ENCODE measurements at places on chromosomes 2 and 18.

DNA sequence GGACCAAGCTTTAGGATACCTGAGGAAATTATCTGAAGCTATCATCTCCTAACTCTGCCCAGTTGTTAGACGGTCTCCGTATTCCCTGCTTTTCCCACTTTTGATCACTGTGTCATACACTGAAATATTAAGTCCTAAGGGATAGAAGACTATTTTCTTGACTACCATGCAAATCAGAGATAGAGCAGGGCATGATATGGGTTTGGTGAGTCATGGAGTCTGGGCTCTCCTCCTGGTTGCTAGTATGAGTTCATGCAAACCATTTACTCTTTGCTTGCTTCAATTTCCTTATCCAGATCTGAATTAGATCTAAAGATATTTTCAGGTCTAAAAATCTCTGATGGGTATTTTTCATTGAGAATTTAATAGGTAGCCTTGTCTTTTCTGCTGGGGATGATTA, 55.0 kb downstream of the EHBP1 start:
- DNase-seq: no peak

DNA sequence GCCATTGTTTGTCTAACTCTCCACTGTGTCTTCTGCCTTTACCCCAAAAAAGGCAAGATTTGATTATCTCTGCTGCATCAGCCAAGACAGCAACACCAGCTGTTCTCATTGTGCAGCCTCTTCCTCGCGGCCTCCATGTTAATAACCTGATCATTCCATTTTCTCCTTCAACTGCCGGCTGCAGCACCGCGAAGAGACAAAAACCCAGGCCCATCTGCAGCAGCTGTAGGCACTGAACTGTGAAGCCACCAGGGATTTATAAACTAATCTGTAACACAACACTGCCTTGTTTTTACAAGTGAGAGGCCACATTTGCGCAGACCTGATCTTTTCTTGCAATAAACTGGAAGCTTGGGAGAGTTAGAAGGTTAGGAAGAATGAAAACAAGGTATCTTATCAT, 147.8 kb downstream of the SATB2 start:
- DNase-seq: no peak

GRCh38 chr2:80105015-80105640, 199.4 kb downstream of the LRRTM1 start:
- DNase-seq: no peak

DNA sequence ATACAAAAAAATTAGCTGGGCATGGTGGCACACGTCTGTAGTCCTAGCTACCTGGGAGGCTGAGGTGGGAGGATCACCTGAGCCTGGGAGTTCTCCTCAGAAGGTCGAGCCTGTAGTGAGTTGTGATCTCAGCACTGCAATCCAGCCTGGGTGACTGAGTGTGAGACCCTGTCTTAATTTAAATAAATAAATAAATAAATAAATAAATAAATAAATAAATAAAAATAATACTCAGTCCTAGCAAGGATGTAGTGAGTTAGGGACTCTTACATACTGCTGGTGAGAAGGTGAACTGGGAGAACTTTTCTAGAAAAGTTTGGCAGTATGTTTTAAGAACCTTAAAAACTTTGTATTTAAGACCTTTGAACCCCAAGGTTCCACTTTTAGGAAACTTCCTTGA, 230.0 kb downstream of the CLIP4 start:
- DNase-seq: no peak

DNA sequence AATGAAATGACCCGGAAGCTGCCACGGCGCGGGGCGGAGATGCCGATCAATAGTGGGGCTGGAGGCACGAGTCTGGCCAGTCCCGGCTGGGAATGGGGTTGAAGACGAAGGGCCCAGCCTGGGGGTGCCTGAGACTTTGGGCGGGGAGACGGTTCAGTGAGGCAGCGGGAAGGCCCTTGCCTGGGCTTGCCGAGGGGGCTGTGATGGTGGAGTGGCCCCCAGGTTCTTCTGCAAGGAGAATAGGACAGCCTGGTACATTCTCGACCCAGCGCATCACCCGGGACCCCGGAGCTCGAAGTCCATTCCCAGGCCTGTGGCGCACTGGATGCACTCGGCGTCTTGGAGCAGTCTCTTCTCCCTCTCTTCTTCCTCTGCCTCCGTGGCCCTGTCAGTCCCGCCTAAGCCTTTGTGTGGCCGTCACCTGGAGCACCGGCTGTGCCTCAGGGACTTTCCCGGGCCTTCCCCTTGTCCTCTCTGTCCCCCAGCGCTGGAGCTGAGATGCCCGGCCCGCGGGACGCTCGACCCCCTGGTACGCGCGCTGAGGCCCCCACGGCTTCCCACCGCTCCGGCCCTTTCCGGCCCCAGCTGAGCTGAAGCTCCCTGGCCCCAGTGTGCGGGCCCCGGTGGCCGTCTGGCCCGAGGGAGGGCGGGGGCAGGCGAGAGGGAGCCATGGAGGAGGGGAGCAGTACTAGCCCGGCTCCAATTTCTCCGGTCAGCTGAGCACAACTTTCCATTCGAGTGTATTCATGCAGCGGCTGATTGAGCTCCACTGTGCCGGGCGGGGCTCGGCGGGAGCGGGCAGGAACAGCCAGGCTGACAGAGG, 8.0 kb downstream of the SIX3 start:
- no peak for DNase-seq

DNA sequence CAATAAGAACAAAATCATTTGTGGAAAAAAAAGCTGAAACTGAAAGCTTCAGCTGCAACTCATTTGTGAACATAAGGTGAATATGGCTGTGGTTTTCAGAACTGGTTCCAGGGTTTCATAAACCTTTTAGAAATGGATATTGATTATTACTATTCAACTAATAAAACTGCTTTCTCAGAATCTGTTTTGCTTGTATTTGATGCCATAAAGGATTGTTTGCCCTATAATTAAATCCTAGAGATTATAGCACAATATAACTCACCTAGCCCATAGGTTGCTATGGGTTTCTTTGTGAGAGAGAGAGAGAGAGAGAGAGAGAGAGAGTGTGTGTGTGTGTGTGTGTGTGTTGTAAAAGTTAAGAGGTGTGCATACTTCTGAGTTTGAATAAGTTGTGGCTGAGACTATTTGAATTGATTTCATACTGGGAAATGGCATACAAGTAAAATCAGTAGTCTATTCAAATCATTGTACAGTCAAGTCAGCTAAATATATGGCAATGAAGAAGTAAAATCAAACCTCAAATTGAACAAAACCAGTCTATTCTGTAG, 339.2 kb downstream of the ARHGAP15 start:
- no peak for DNase-seq

DNA sequence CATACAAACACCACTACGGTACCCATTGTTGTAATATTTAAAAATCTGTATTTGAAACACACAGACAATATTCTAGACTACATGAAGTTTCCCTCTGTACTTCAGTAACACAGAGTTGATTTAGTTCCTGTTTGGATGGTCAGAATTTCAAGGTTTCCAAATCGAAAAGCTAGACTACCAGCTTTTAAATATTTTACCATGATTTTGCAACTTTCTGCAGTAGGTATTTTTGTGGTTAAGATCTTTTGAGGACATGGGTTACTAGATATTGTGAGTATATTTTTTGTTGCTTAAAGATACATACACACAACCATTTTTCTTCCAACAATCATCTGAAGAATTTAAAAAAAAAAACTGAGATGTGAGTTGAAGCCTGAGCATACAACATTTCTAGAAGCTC, 10.9 kb downstream of the SERPINB5 start:
- DNase-seq: no peak

DNA sequence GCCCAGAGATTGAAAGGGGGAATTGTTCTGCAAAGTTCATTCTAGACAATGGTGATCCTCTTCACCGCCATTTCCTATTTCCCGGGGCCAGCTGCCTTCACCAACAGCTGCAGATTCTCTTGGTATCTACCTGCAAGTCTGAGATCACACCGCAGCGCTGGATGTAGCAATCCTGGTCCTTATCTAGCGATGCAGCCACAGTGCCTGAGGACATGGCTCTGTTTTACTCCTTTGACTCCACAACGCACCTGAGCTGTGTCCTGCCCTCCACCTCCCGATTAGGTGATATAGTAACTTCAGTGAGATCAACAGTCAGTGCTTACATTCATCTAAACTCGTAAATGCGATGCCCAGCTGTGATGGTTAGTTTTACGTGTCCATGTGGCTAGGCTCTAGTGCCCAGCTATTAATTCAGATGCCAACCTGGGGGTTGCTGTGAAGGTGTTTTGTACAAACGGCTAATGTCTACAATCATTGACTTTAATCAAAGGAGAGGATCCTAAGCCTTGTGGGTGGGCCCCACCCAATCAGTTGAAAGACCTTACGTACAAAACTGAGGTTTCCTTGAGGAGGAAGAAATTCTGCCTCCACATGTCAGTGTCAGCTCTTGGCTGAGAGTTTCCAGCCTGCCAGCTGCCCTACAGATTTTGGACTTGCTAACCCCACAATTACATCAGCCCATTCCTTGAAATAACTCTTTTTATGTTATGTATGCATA, 189.8 kb downstream of the SH3BP4 start:
- DNase-seq: no peak

- no peak for DNase-seq
These were observed 7.0 kb downstream of the ZEB2 start for GRCh38 chr2:144512891-144513351.

- peak; percentile 12 for DNase-seq
These were observed 500 bp downstream of the CCNYL1 start for GRCh38 chr2:207711750-207712530.

DNA sequence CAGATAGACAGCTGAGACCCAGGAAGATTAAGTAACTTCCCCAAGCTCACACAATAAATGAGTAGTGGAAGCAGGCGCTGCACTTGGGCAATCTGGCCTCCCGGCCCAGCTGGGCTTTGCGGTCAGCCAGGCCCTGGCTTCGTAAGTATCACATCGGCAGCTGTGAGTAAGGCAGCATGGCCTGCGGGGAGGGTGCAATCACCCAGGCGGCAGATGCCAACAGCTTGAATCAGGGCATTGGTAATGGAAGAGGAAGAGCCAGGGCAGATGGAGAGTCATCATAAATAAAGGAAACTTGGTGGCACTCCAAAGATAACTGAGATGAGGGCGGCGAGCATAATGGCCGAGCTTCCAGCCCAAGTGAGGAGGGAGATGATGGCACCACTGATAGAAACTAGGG, 217.9 kb upstream of the PID1 start:
- DNase-seq: no peak

DNA sequence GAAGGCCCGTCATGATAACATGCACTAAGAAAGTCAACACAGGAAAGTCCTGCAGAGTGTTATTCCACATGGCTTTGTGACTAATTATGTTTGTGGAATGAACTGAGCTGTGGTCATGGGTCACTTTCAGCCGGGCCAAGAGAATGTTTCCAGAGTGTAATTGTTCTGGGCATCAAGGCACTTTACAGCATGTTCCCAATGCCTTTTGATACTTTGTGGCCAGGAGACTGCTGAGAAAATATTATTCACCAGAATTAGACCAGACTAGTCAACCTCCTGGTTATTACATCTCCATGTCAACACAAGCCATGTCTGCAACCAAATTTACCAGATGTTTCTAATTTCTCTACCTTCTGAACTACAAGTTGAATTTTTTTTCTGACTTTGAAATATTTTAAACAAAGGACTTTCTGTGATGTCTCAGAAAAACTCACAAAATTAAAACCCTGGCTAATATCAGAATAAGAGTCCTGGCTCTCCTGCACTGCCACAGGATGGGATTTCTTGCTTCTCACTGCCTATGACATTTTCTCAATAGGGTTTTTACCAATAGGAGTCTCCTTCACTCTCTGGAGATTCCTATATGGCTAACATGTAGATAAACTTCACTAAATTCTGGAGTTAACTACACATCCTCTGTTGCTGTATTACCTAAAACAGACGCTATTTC, 90.6 kb upstream of the WDR75 start:
- no peak for DNase-seq

GRCh38 chr2:70511971-70512729, 41.5 kb downstream of the TGFA start:
- DNase-seq: no peak

DNA sequence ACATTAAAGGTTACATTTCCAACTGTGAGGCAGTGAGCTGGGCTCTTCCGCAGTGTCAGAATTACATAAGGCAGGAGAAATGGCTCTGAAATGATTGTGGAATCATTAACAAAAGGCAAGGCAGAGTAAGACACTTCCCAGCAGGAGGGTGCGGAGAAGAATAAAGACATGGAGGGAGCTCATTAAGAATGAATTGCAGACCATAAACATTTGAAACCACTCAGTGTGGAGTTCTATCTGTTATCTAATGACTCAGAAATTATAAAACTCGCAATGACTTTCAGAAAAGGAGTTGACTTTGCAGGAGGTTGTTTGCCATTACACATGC, 77.0 kb downstream of the SMIM21 start:
- DNase-seq: no peak

DNA sequence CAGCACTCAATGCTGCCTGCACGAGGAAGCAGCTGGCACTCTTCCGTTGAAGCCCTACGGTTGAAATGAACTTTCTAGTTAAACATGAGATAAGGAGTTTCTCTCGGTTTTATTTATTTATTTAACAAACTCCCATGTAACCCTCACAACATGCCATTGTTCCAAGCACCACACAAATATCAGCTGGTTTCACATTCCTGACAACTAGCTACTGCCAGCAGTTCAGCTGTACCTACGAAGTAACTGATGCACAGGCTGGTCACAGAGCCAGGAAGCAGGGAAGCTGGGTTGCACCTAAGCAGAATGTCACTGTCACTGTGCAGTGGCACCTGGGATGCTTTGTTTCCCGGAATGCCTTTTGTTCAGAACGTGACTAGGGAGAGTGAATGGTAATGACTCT, 18.1 kb downstream of the TIMM21 start:
- DNase-seq: no peak

GRCh38 chr2:201128033-201128432, 12.1 kb downstream of the CFLAR start:
- no peak for DNase-seq

DNA sequence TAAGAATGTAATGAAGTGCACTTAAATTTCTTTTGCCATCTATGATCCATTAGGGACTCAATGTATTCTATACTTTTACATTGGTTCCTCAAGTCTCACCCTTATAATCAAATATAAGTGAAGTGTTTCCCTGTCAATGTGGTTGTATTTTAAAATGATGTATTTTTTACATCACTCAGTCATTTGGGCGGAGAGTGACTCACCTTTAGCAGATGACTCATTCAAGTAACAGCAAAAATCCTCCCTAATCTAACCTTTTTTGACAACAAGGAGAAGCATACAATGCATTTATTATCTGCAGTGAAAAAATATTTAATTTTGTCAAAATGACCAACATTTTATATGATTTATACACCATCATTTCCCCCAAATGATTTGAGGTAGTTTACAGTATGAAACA, 94.4 kb downstream of the FANCL start:
- no peak for DNase-seq

Measured in activated CD4-positive, CD25-positive, alpha-beta regulatory T cell (primary cell).